Metanephros (tissue), 2 donors: ENCODE measurements at places on chromosomes 12 and 14. TPM values are rescaled to one million over a fixed set of nuclear protein-coding genes. Genes with fewer than 3 reads are reported as not detected.

SUOX gene
- total RNA-seq = 30.5 TPM

RBMS2 gene
- 29.1 TPM for total RNA-seq

DDN gene
- total RNA-seq = 23.6 TPM

NRL gene
- total RNA-seq = 4.4 TPM

PTGDR gene
- 1.5 TPM for total RNA-seq

ZBTB39 gene
- total RNA-seq = 8.9 TPM

NGB gene
- not detected for total RNA-seq

GARIN6 gene
- not detected for total RNA-seq

PTPN21 gene
- 42.0 TPM for total RNA-seq

SVOP gene
- 0.12 TPM for total RNA-seq

ANO4 gene
- 0.76 TPM for total RNA-seq

UBR7 gene
- total RNA-seq = 53.4 TPM

CALCOCO1 gene
- total RNA-seq = 119 TPM

PLEKHG3 gene
- total RNA-seq = 108 TPM

PRB2 gene
- not detected for total RNA-seq

CCDC88C gene
- 38.6 TPM for total RNA-seq

SERPINA12 gene
- not detected for total RNA-seq

DPPA3 gene
- not detected for total RNA-seq

RNASE1 gene
- total RNA-seq = 198 TPM

NOVA1 gene
- 14.6 TPM for total RNA-seq

GPR68 gene
- 0.64 TPM for total RNA-seq

RTL1 gene
- total RNA-seq = 8.5 TPM

CAPZA3 gene
- not detected for total RNA-seq

GLT8D2 gene
- 15.2 TPM for total RNA-seq

AQP2 gene
- 339 TPM for total RNA-seq

PRPH gene
- 0.18 TPM for total RNA-seq

USP5 gene
- total RNA-seq = 49.5 TPM

CELA1 gene
- total RNA-seq = not detected

DDX24 gene
- 75.8 TPM for total RNA-seq

CISTR gene
- total RNA-seq = not detected
